ENCODE measurements at places on chromosomes 2 and 18.

DNA sequence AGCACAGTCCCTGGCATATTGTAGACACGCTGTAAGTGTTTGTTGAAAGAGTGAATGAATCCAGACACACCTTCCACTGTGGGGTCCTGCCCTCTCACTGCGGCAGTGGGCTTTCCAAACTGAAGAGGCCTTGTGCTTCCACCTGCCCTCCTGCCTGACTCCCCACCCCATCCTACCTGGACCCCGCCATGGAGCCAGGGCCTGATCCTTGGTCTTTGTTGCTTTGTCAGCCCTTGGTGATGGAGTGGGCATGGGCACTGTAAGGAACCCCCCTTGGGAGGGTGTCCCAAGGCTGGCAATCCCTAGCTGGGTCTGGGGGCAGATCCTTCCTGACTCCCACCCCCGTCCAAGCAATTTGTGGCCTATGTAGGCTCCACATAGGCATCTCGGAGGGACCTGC lies 33.1 kb downstream of the KLHL29 start:
- no peak for DNase-seq

- DNase-seq, result no peak
Measured at GRCh38 chr18:6821356-6821755, 91.8 kb downstream of the ARHGAP28 start.

GRCh38 chr2:151880586-151880985 lies 52.4 kb upstream of the ARL5A start:
- DNase-seq, result no peak

DNA sequence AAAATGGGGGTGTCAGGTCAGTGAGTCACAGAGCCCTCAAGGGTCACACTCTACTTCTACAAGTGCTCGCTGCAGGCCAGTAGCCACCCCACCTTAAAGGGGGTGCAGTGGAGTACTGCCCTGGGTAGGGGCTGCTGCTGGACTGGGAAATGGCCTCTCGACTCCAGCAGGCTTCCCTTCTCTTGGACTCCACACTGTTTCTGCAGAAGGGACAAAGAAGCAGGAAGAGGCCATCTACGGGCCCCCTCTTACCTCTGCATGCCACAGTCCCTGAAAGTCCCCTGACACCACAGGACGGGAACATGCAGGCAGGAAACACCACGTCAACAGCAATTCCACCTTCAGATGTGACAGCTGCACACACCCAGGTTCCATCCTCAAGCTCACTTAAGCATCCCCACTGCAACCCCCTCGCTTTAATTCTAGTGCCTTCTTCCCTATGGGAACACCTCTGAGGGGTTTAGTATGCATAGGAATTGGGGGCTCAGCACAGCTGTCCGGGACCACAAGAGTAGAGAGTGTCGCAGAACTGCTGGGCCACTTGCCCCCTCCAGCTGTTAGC lies 22.3 kb downstream of the SNED1 start:
- DNase-seq, result no peak

DNA sequence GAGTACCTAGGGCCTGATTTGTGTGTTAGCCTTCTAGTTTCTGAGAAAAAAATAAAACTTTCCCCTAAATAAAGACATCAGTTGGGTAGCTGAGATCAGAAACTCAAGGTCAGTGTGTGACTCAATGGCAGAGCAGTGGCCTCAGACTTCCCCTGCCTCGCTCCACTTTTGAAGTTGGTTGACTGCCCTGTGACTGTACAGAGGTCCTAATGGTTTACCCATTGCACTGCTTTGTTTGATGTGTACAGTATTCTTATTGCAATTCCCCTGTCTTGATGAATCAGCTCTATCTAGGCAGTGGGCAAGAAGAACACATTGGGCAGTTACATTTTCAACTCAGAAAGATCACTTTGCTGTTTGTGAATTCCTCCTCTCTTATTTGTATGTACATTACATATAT lies 315.7 kb downstream of the KCNS3 start:
- DNase-seq, result no peak

- no peak for DNase-seq
Measured at GRCh38 chr2:226763320-226763719, 36.3 kb downstream of the IRS1 start.

- DNase-seq, result no peak
Measured at GRCh38 chr2:27501042-27501441, 4.4 kb downstream of the GCKR start.
